ENCODE measurements at places on chromosomes 6 and 20. TPM values are rescaled to one million over a fixed set of nuclear protein-coding genes. Genes with fewer than 3 reads are reported as not detected.

- no peak for DNase-seq
Measured at GRCh38 chr6:48429021-48429420, 318.0 kb upstream of the PTCHD4 start.

- DNase-seq: no peak
Measured at GRCh38 chr6:100320686-100321085, 144.0 kb downstream of the SIM1 start.

DNA sequence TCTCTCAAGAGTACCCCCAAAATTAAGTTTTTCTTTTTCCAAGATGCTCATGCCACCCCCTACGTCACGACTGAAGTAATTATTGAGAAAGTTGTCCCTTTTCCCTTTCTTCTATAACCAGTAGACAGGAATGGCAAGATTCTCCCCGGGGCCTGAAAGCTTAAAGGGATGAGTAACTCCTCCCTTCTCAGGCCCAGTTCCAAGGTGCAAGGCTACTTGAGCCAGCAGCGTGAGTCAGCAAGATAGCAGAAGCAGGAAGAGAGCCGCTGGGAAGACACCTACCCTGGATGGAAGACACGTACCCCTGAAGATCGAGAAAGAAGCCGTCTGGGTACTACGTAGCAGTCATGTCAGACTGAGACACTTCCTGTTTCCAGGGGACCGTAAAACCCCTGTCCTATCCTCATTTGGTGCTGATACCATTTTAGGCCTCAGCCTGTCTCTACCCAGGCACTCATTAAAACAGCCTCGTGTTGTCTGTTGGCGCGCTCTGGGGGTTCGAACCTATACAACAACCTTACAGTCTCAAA is 241.0 kb downstream of the ADGRG6 start:
- DNase-seq: no peak

Gene ITPA
- 14.2 TPM for total RNA-seq

Gene TSPO2
- total RNA-seq: not detected

Gene PNPLA1
- not detected for total RNA-seq

DNA sequence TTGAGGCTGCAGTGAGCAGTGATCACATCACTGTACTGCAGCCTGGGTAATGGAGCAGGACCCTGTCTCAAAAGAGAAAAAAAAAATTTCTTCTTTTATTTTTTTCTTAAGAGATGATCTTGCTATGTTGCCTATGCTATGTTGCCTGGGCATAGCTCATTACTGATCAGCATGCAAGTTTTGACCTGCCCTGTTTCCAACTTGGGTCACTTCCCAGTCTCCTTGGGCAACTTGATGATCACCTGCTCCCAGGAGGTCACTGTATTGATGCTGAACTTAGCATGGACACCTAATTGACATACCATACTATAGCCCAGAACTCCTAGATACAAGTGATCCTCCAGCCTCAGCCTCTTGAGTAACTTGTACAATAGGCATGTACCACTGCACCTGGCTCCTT is 30.7 kb upstream of the NANP start:
- DNase-seq: no peak

DNA sequence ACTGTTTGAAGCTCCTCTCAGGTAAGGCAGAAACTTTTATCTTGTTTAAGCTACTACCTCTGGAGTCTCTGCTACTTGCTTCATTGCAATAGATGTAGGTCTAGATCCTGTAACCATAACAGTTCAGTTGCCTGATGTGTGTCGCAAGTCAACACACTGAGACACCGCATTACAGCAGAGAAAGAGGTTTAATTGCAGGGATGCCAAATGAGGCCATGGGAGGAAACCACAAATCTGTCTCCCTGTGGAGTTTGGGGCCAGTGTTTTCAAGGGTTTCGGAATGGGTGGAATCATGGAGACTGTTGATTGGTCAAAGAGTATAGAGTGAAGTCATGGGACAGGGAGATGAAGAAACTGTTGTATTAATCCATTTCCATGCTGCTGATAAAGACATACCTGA is 57.1 kb upstream of the RBM24 start:
- no peak for DNase-seq

Measured in pancreas (tissue), 10 donors.